Fibroblast of skin of abdomen (primary cell): ENCODE measurements at places on chromosomes 4 and X.

DNA sequence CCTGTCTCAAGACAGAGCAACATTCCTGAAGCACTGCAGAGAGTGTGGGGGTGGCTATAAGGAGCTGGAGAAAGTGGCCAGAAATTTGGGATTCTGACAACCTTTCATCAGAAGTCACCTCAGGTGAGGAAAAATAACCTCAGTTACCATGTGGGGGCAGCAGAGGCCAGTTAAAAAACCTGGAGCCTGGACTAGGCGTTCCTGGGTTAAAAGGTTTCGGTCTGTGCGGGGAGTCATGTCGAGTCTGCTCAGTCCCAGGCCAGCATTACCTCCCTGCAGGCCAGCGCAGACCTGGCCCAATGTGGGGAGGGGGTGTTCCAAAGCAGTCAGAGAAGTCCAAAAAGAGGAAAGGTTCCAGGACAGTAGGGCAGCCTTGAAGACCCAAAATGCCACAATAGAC, 10.9 kb upstream of the NALF2 start:
- DNase-seq = no peak

DNA sequence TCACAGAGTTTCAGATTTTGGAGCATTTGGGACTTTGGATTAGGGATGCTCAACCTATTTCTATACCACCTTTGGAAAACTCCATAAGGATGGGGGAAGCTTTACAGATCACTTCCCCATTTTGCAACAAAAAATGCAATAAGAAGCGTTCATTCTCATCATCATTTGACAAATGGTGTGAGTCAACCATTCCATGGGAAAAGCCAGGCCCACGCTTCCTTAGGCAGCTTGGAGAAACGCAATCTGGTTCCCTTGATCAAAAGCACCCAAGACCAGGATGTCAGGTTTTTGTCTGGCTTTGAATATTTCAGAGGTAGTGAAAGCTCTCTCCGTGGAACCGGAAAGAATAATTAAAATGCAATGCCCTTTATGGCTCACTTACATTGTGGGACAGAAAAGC, 79.3 kb upstream of the C4orf50 start:
- DNase-seq = no peak

GRCh38 chr4:141099326-141099725, 33.9 kb downstream of the RNF150 start:
- DNase-seq = peak; percentile 55

DNA sequence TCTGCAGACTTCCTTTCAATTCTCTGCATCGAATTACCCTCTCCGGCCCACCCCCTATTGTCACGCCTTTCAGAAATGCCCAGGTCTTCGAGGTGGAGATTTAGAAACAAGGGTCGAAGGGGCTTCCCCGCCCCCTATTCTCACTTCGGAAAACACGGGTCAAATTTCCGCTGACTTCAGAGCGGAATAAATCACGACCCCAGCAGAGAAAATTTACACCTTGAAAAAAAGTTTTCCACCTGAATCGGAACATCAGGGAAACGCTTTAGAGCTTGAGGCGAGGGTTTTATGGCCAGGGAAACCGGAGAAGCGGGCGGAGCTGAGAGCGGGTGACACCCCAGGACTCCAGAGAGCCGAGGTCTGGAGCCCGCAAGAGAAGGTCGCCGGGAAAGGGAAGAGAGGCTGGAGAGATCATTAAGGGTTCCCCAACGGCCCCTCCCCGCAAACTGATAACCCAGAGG, 1.6 kb downstream of the SHISA3 start:
- no peak for DNase-seq

DNA sequence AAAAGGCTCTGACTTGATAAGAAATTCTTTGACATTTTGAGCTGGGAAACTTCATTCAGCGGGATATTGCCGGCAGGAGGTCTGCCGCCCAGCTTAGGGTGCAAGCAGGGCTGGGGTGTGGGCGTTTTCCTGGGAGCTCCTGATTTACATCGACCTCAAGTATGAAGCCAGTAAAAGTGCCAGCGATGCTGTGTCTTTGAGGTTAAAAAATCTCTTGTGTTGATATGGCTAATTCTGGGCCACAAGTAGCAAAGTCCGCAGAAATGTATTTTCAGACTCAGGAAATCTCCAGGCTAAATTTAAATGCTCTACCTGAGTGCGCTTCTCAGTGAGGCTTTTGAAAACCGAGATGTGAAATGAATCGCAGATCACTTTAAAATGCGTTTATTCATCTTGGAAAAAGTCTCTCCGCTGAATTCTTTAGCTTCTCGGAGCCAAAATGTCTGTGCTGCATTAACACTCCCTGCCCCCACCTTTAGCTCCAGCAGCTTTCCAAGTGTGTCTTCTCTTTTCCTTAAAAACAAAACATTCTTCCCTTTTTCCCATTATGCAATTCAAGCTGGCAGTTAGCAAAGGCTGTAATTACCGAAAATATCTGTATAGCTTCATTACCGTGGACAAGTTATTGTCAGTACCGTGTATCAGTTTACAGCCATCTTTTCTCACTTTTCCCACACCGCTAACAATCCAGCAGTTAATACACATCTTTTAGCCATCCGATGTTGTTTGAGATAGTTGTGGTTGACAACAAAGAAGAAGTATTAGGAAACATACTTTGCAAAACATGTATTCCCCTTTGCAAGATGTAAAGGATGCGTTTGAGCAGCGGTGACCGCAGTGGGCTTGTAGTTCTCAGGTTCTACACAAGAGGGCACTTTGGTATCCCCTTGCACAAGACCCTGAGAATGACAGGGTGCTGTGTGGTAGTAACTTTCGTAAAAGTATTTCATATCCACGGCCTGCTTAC, 136.0 kb upstream of the STX18 start:
- peak; percentile 79 for DNase-seq

DNA sequence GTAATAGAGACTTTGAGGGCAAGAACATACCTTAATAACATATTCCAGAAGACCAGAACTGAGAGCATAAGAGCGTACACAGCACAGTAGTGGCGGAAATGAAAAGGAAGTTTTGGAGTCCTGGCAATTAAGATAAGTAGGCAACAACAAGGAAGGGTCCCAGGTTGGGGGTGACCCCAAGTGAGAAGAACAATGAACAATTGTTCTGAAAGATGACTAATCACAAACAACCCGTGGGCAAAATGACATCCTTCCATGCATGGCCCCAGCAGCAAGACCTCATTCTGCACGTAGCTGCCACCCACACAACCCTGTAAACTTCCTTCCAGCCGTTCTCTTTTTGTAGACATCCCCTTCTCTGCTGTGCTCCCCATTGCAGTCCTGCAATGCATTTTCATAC, 384.4 kb upstream of the PABPC4L start:
- DNase-seq = no peak

- DNase-seq = no peak
Observed at GRCh38 chrX:125678258-125678657, 358.6 kb downstream of the TEX13C start.

GRCh38 chrX:45447995-45448394, 247.3 kb upstream of the DIPK2B start:
- DNase-seq = no peak

DNA sequence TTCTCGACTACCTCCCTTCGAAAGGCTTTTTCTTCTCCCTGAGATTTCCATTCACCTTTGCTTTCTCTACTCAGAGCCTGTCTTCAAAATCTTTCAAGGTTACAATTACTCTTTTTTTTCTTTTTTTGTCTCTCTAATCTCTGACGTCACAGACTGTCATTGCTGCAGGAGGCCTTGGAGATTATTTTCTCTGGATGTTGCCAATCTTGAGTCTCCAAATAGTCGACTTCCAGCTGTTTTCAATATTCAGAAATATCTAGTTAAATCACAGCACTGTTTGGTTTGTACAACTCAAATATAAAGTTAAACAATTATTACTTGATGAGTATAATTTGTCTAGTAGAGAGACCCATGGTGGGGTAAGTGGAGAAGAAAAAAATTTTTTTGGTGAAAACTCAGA, 359.0 kb upstream of the BOD1L1 start:
- no peak for DNase-seq

DNA sequence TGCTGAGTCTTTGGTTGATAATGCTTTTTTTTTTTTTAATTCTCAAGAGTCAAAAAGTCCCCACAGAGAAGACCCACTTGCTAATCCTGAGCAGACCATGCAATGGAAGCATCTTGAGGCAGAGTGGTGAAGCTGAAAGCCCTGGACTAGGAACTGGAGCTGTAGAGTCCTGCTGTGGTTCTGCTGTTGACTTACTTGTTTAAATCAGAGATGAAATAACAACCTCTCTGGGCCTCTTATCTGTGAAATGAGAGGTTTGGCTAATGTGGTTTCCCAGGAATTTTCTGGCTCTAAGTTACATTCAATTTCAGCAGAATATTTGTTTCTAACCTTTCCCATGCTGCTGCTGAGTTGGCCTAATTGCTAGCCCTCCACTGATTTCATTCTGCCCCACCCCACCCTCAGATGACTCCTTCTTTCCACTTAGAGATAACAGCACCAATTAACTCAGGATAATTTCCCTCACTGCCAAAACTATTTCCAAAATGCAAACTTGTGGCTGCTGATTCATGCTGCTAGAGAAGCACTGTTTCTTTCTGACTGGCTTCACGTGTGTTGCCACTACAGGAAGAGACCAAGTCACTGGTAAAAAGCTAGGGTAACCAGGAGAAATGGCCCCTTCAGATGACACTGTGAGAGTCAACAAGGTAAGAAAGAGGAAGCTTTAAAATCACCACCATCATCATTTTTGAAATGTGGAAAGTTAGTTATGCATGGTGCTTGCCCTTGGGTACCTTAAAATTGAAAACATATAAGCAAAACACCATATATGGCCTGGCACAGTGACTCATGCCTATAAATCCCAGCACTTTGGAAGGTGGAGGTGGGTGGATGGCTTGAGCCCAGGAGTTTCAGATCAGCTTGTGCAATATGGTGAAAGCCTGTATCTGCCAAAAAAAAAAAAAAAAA, 326.4 kb downstream of the DCHS2 start:
- DNase-seq = peak; percentile 97

- DNase-seq = no peak
Observed at GRCh38 chr4:183636923-183637322, 22.1 kb downstream of the RWDD4 start.

GRCh38 chr4:123749383-123749782, 352.8 kb downstream of the SPRY1 start:
- no peak for DNase-seq

GRCh38 chr4:41262198-41262597, 5.5 kb downstream of the UCHL1 start:
- DNase-seq = no peak

GRCh38 chr4:86831262-86832130, 17.7 kb downstream of the SLC10A6 start:
- DNase-seq = peak; percentile 86

DNA sequence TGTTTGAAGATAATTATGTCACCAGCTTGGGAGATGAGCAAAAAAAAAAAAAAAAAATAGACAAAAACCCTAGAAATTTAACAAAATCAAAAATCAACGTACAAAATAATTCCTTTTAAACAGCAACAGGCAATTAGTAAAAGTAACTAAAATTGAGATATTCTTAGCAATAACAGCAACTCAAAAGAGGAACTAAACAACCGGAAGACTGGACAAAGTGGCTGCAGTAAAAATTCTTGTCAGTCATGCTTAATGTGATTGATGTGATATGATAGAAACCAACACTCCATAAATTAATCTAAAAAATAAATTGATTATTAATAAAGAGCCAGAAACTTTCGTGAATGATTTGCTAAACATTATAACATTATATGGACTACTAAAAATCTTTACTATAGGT, 1534.6 kb upstream of the AGA start:
- no peak for DNase-seq

DNA sequence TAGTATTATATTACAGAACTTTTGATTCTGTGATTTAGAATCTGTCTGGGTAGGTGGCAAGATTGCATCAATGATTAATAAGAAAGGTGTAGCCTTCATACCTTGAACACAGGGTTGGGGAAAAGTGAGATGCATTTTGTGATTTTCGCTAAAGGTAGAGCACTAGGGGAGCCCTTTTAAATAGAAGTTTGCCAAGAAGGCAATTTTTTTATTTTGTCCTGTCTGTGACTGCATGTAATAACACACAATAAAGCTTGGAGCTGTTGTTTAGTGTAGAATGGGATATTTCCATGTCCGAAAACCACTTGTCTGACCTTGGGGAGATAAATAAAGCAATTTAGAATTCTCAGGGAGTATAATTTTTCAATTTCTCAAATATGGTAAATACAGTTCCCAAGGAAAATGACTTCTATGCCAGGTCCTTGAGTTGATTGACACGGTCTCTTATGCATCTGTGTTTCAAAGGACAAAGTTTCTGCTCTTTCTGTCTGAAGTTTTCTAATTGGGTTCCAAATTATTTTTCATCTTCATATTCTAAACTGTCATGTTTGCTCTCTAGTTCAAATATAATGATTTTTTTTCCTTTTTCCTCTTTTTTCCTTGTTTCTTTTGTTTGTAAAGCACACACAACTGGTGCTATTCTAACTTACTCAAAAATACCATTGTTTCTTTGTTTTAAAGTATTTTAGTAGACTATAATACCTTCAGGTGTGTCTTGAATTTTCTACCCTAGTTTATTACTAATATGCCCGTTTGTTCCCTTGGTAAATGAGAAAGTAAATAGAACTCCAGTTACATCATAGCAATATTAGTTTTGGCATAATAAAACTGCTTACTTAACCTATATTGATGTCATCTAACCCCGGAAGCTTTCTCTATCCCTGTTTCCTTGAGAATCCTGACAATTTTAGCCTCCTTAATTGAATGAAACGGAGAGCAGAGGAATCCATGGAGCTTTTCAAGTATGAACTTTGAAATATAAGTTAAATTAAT, 87.8 kb upstream of the BMPR1B start:
- no peak for DNase-seq

DNA sequence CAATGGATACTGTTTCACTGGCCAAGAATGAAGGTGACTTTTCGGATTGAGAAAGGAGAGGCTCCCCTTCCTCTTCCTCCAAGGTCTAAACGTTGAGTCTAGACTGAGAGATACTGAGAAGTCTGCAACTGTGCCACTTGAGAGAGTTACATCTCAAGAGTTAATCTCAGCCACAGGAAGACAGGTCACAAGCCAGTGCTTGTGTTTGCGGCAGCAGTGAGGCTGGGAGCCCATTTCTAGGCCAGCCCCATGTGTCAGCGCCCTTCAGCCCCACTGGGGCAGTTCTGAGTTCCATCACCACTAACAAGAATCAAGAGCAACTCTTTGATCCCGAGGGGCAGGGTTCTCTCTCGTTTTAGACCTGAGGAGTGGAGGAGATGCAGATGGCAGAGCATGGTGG, 7.3 kb upstream of the SEC24D start:
- DNase-seq = no peak

GRCh38 chrX:67610282-67610681, 66.5 kb downstream of the AR start:
- DNase-seq = no peak

DNA sequence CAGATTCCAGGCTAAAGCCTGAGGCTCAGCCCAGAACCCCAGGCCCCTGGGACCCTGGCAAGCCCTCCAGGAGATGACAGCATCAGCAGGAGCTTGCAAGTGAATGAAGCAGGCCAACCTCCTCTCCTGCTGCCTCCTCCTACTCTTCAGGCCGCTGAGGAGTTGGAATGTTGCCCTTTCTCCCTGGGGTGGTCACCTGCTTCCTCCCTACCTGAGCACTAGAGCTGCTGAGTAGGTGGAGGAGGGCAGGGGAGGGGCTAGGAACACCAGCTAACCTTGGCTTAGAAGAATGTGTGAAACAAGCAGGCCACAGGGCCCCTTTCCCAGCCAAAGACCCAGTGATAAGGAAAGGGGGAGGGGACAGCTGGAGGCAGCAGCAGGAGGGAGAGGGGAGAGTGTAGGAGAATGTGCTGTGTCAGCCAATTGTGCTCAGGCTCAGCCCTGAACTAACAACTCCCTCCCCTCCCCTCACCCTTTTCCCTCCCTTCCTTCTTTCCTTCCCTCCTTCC, 58.0 kb downstream of the PJA1 start:
- no peak for DNase-seq
